ENCODE measurements at places on chromosomes 13 and 19. TPM values are rescaled to one million over a fixed set of nuclear protein-coding genes. Genes with fewer than 3 reads are reported as not detected.

Gene ZNF497
- 7.0 TPM for total RNA-seq

Gene KCNC3
- total RNA-seq, result 6.3 TPM

DNA sequence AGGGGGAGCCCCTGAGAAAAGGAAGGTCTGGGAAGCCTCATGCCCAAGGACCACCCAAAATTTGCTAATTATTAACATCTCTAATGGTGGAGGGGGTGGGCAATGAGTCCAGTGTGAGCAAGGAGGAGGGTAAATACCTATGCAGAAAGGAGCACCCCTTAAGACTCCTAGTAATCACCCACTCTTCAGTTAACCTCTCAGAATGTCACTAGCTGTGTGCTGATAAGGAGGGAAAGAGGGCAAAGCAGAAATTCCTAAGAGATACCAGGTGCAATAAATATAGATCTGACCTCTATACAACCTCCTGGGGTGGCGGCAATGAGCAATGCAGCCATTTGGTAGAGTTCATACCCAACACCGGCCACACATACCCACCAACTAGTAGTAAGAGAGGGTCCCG, 12.7 kb upstream of the DPY19L3 start:
- DNase-seq, result no peak

Gene KLK10
- 1.3 TPM for total RNA-seq

Gene PNKP
- 31.0 TPM for total RNA-seq

Gene ZNF256
- total RNA-seq, result 12.4 TPM

DNA sequence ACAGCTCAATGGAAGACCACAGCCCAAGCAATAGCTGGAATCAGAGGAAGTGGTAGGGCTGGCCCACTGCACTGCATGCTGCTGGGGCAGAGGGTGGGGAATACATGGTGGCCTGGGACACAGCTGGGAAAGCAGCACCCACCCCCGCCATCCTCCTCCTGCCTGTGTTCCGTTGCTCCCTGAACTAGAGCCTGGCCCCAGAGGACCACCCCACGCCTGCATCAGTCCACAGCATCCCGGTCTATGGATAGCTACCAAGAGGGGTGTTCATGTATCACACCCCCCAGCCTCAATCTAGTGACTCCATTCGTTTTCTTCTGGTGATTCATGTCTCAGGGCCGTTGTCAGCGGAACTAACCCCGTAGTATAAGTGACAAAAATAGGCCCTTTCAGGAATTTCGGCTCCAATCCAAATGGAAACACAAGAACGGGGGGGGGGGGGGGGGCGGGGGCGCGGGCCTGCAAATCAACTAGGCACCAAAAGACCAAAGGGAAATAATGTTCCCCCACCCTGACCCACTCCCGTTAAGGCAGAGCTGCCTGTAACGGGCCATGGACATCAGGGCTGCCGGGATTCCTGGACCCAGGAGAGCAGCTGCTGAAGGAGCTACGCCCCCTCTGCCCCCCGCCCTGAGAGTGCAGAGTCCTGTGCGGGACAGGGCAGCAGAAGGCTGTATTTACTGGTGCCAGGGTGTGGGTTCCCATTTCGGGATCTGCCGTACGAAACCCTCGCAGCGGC, 18.9 kb upstream of the EPHX3 start:
- no peak for DNase-seq

GRCh38 chr19:3285647-3286176, 61.3 kb downstream of the CELF5 start:
- no peak for DNase-seq

GRCh38 chr13:80074143-80074752, 266.7 kb downstream of the SPRY2 start:
- DNase-seq, result peak; percentile 71

DNA sequence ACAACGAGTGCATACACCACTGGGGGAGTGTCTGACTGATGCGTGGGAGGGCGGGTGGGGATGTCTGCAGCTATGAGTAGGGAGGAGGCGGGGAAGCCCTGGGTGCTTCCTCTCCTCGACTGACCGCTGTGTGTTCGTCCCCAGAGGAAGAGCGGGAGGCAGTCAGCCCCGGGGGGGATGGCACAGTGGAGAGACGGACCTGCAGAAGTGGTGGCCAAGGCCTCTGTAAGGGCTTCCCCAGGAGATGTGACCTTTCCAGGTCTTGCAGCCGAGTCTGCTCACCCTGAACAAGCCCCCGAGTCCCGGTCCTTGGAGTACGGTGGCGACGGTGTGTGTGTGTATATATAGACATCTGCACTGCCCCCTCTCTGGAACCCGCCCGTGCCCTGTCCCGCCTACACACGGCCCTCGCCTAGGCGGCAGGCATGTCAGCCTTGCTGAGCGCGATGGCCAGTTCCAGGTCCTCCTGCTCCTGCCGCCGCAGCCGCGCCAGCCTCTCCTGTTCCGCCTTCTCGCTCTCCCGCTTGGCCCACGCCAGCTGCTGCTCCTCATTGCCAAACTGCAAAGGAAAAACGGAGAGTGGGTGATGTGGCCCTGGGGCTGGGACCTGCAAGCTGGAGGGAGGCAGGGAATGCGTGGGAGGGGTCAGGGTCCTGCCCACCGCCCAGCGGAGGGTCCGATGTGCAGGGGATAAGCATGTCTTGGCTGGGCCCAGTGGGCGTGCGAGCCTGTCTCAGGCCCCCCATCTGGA, 30.8 kb downstream of the KLF2 start:
- peak; percentile 23 for DNase-seq

Gene ARHGAP45
- total RNA-seq, result 2.0 TPM

Gene ZNF723
- total RNA-seq, result not detected

GRCh38 chr13:109274188-109274821, 512.1 kb downstream of the IRS2 start:
- DNase-seq, result no peak

Gene SIGLEC8
- total RNA-seq, result 0.82 TPM

- no peak for DNase-seq
These were observed 4.5 kb upstream of the SHISA7 start for GRCh38 chr19:55447421-55448174.

Gene OR7D2
- not detected for total RNA-seq

Gene ZNF763
- 6.0 TPM for total RNA-seq

DNA sequence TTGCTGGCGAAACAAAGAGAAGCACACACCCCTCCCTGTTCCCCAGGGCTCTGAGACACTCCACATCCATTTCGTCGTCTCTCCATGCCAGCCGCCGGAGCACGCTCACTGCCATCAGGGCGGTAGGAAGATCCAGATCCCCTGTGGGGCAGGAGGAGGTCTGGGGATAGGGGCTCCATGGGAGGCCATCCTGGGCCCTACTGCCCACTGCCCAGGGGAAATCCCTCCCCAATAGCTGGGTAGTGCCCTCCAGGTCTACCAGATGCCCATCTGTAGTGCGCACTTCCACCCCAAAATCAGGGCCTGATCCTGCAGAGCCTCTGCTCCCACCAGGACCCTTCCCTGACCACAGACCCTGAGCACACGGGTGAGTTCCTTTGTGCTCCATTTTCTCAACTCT, 80.3 kb downstream of the EFNB2 start:
- DNase-seq, result no peak

DNA sequence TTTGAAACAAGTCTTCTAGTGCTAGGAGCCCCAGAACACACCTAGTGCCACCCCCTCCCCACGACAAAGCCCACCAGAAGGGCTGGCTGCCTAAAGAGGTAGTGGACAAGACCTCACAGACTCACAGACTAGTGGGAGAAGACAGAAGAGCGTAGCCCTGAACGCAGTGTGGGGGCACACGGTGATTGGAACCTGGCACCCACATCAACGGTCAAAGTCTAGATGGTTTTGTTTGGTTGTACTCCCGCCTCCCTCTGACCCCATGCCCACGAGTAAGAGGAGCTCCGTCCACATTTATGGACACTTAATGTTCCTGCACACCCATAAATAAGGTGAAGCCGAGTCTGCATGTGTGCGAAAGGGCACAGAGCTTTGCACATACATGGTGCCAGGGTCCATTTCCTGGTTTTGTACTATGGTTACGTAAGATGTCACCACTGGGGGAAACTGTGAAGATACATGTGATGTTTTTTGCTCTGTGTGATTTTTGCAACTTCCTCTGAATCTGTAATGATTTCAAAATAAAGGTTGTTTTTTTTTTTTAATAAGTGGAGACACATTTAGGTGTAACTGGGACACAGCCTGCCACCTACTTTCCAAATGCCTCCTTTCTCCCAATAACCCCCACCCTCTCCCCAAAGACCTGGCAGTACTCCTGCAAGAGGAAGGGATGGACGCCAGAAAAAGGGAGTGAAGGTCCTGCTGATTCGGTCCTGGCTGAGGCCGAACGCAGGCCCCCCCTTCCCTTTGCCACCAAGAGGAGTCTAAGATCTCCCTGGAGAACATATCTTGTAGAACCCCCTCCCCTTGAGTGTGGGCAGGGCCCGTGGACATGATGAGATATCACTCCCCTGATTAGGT, 72.8 kb downstream of the GNG7 start:
- DNase-seq, result no peak

DNA sequence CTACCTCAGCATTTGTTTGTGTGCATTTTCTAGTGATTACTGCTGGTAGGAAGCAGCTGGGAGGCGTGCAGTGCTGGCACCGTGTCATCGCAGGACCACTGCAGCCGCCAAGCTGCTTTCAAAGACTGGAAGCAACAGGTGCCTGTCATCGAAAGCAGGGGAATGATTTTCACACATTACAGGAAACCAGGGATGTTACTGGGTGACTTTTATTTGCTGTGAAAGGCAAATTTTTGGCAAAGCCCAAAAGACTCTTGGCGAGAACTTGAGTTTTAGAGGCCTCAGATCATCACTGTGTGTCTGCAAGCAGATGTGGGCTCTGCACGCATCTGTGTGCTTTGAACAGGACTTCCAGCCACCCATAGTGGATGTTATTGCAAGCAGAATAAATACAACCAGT, 176.4 kb downstream of the FLT1 start:
- DNase-seq, result no peak

DNA sequence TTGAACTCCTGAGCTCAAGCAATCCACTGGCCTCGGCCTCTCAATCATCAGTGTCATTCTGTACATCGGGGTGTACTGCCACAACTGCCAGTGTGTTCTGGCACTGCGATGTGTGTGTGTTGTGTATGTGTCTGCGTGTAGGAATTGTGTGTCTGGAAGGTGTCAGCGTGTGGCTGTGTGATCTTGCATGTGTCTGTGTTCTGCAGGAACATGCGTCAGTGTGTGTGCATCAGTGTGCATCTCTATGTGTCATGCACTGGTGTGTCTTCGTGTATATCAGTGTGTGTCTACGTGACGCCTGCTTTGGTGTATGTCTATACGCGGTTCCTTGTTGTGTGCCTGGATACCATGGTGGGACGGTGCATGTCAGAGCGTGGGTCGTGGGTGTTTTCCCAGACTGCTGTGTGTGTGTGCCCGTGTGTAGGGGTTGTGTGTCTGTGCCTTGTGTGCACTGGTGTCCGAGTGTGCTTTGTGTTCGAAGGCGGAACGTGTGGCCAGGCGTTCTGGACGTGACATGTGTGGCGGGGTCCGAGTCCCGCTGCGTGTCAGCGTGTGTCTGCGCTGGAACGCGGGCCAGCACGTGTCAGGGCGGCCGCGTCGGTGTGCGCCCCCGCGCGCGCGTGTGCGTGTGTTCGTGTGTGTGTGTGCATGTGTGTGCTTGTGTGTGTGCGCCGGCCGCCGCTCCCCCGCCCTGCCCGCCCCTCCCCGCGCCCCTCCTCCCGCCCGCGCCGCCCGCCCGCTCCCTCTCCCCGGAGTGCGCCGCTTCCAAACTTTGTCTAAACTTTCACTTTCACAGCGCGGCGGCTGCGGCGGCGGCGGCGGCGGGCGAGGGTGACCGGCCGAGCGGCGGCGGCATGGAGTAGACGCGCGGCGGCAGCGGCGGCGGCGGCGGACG, at the start of gene NFIX:
Gene NFIX, plus strand, starts transcription at position 775 of the 895 bp plus-strand sequence. CDS start 363 bp downstream, outside the sequence.
- DNase-seq, result no peak

Gene FBXO17
- 4.4 TPM for total RNA-seq

DNA sequence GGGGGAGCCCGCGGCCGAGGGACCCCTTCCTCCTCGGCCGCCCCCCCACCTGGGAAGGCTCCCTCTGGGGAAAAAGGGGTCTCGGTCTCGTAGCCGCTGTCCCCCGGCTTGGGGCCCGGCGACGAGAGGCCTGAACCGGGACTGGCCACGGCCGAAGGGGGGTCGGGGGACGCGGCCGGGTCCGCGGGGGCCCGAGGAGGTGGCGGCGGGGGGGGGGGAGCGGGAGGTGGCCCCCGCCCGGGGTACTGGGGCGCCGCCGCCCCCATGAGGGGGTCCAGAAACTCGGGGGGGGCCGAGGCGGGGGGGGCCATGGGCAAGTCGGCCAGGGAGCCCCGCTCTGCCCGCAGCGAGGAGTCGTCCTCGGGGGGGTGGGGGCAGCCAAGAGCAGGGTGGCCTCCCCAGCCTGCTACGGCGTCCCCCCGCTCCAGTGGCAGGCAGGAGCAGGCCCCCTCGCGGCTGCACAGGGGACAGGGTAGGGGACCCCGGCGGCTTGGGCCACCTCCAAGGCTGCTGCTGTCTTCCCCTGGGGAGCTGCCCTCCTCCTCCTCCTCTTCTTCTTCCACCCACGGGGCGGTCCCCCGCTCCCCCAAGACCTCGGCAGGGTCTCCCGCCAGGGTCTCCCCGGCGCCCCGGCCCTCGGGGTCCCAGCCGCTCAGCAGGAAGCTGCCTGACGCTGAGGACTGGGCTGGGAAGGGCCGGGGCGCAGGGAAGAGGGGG, 12.9 kb downstream of the LMTK3 start:
- DNase-seq, result no peak

Gene KLK3
- total RNA-seq, result not detected

- DNase-seq, result peak; percentile 83
These were observed 15.3 kb downstream of the RAB3D start for GRCh38 chr19:11324079-11324661.

- DNase-seq, result no peak
These were observed 6.8 kb downstream of the ZNF526 start for GRCh38 chr19:42226886-42227285.

DNA sequence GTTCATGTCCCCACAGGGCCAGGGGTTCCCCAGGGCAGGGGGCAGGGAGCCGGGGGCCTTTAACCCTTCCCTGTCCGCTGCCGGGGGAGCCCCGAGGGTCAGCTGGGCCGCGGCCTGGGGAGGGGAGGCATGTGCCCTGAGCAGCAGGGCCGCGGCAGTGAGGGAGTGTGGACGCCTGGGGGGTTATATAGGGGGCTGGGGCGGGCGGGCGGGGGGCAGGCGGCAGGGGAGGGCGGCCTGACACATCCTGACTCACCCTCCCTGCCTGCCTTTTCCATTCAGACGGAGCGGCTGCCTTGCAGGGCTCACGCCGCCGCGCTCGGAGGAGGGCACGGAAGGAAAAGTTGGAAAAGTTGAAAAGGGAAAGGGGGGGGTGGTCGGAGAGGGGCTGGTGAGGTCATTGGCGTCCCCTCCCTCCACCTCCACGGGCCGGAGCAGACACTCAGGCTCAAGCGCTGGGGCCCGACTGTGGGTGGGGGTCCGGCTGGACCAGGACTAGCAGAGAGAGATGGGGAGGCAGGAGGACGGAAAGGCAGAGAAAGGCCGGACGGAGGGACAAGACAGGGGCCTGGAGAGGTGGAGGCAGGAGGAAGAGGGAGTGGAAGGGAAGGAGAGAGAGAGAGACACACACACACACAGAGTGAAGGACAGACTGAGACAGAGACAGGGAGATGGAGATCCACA, at the start of gene IL11:
Gene IL11, minus strand, starts transcription at position 159 of the 684 bp plus-strand sequence. Its CDS starts 153 bp downstream, at position 6.
- no peak for DNase-seq

Gene SLC25A41
- 0.91 TPM for total RNA-seq
